ENCODE measurements at places on chromosomes 4 and X.

DNA sequence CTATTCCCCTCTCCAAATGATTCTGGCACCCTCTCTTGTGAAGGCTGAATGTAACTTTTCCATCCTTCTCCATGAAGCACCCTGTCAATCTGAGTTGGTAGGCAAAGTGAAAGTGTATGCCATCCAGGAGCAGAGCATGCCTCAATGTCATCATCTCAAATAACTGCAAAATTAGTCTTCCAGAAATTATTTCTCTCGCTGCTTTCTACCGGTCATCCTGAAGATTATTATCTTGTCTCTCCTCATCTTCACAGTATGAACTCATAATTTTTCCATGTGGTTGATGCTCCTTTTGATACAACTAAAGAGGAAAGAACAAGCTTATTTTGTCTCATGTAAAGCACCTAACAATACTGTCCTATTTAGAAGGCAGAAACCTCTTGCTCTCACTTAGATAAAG lies 285.5 kb upstream of the PCDH7 start:
- DNase-seq: no peak

- DNase-seq: no peak
Observed at GRCh38 chr4:181693517-181693916, 549.7 kb upstream of the TENM3 start.

DNA sequence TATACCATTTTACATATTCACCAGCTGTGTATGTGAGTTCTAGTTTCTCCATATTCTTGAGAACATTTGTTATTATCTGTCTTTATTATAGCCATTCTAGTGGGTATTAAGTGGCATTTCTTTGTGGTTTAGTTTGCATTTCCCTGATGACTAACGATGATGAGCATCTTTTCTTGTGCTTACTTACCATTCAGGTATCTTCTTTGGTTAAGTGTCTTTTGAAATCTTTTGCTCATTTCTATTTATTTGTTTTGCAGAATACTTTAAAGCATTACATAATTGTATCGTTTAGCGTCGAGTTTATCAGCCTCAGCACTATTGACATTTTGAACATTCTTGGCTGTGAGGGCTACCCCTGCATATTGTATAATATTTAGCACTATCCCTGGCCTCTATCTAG lies 85.4 kb downstream of the FRMPD4 start:
- DNase-seq: no peak

DNA sequence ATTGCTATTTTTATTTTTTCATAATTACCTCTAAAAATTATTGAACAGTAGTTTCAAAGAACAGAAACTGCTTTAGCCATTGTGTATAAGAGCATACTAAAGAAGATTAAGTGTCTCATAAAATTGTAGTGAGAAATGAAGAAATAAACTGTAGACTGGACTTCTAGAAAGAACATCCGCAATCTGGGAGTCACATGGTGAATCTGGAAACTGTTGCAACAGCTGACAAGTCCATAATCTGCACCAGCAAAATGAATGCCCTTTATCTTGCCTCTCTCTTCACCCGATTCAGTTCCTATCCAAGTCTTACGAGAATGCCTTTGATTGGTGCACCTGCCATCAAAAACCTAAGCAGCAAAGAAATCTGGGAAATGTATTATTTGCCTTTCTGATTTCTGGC lies 312.9 kb downstream of the NAF1 start:
- no peak for DNase-seq

DNA sequence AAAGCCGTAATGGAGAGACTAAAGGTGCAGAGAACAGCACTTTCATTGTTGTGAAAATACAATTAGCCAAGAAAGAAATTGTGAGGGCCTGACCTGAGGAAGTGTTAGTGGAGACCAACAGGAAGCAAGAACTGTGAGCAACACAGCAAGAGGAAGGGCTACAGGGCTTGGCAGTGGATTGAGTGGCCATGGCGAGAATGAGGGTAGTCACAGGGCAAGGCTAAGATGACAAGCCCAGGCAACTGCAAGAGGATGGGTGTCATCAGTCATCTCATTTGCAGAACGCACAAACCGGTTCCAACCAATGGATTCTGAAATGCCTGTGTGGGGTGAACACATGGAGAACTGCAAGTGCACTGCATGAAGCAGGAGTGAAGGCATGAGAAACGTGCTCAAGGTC lies 3.6 kb downstream of the SLC10A6 start:
- no peak for DNase-seq

- no peak for DNase-seq
Observed at GRCh38 chrX:28585767-28586166, 1.5 kb upstream of the IL1RAPL1 start.

GRCh38 chr4:118099106-118099505 lies 64.8 kb downstream of the NDST3 start:
- DNase-seq: no peak

GRCh38 chrX:3659761-3660160 lies 53.7 kb downstream of the PRKX start:
- no peak for DNase-seq

DNA sequence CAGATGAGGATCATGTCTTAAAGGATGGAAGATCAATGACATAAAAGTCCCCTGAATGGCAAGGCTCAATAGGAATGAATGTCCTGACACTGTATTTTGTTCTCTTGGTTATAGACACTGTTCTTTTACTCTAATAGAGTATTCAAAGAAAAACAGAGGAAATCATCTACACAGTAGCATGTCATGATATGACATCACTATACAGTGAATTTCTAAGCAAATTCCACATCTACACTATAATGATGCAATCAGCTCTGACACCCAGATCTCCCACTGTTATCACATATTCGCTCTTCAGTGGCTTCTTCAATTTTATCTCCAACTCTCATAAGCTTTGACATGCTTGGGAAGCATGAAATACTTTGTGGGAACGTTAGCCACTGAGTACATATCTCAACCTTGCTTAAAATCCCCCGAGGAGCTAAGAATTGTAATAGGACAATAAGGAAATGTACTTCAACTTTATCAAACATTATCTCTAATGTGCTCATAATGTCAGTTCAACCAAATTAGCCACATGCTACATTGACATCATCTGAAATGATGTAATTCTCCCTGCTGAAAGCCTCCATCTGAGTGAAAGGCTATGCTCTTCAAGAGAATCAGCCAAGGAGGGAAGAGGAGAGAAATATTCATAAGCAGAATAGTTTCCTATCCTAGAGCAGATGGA lies 139.6 kb upstream of the PTCHD1 start:
- no peak for DNase-seq

GRCh38 chrX:44040406-44040805 lies 67.2 kb upstream of the NDP start:
- no peak for DNase-seq
